ENCODE measurements at places on chromosomes 5 and 9. TPM values are rescaled to one million over a fixed set of nuclear protein-coding genes. Genes with fewer than 3 reads are reported as not detected.
A peak's percentile ranks its signal among the peaks of the same experiment; 100 is the strongest.

DNA sequence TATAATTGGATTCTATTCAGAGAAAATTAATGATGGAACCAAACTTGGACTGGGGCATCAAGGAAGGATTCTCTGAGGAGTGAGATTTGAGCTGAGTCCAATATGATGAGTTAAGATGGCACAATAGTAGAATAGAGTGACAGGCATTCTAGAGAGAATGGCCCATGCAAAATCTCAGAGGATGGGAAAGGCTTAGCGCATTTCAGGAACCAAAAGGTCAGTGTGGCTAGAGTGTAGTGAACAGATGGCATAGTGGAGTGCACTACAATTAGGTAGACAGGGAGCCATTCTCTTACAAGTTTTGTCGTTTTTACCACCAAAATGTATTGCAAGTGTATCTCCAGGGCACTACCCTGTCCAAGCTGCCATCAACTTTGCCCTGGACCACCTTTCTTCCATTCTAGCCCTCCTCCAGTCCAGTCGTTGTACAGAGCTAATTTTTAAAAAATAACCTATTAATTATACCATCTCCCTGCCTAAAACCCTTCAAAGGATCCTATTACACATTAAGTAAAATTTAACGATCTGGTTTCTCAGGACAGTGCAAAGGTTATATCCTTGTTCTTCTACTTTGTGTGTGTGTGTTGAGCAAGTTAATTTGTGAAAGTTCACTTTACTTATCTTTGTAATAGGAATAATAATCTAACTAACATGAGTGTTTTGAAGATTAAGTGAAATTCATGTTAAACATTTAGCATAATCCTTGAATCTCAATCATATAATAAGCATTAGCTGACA, 211.7 kb downstream of the COMMD10 start:
- DNase-seq = peak; percentile 30

GRCh38 chr9:34514816-34515215, 8.0 kb downstream of the ENHO start:
- no peak for DNase-seq

- DNase-seq = no peak
Measured at GRCh38 chr5:106092455-106092854, 1578.3 kb downstream of the EFNA5 start.

GRCh38 chr5:81265101-81265500, 32.0 kb downstream of the CKMT2 start:
- DNase-seq = no peak

Gene RNF44
- 12.5 TPM for polyA plus RNA-seq

Measured in kidney (tissue), 22 donors.